ENCODE measurements at places on chromosomes 1 and 21.

DNA sequence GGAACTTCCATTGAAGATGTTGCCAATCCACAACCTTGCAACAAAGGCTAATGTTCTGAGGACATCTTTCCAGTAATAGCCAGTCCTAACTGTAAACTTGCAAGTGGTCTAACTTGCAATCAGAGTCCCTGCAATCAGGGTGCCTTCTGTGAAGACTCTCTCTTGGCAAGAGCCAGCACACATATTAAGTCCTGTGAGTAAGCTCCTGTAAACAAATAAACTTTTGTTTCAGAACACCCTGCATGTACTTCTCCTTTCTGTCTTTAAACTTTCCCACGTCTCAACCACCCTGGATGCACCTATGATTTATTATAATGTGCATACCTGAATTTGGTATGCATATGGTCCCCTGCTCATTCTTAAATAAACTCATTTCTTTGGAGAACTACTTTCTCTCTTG lies 9.1 kb downstream of the GBP7 start:
- no peak for DNase-seq

DNA sequence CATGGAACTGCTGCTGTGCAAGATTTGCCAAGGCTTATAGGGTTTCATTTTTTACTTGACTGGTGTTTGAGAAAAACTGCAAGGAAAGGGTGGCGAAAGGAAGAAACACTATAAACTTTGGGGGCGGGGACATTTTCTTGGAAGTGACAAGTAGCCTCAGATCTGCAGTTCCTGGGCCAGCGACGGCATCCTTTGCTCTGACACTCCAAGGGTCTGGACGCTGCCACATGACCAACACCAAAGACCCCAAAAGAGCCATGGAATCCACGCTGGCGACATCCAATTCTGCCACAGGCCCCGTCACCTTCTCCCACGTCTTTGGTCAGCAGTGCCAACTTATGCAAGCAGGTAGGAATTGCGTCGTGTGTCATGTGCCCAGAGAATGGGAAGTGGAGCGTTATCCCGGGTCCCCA lies 193.4 kb downstream of the PRDM2 start:
- DNase-seq = no peak

GRCh38 chr1:25106976-25107642 lies 125.2 kb downstream of the SYF2 start:
- DNase-seq = no peak

DNA sequence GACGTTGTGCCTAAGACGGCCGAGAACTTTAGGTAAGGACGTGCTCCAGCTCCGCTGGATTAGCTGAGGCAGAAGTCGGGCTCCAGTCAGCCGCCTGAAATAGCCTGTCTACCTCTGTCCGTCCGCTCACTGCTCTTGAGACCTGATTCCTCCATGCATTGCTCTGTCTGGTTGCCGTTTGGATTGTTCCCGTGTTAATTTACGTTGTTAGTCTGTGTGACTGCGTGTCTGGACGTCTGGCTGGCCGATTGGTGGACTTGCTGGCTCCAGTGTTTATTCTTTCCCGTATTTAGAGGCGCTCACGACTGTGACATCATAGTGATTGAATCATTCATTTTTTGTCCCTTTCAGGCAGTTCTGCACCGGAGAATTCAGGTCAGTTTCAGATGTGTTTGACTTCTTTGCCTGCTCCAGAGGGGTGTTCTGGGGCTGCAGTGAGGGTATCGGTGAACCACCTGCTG lies 684 bp downstream of the PPIH start:
- DNase-seq = no peak

GRCh38 chr1:244370060-244370637 lies 81.6 kb downstream of the ADSS2 start:
- DNase-seq = no peak

GRCh38 chr1:61313906-61314422 lies 231.6 kb downstream of the NFIA start:
- no peak for DNase-seq

GRCh38 chr1:210293171-210293607 lies 35.5 kb upstream of the HHAT start:
- DNase-seq = no peak

DNA sequence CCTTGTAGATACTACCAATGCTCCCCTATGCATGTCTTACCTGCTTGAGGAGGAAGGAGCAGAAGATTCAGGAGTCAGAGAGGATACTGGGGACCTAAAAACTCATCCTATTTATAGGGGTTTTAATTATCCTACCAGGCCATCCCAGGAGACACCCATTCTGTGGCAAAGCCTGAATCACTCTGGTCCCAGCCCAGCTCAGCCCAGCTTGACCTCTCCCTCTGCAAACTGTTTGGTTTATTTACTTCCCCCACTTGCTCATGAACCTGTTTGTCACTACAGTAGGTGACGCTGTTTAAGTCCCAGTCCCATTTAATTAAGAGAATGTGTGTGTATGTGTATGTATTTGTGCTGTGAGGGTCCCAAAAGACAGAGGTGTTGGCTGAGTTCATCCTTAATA lies at the start of gene RPTN:
Gene RPTN (minus strand): TSS at position 85 of the 400 bp plus-strand sequence. CDS start 1,339 bp downstream, outside the sequence.
- DNase-seq = no peak

DNA sequence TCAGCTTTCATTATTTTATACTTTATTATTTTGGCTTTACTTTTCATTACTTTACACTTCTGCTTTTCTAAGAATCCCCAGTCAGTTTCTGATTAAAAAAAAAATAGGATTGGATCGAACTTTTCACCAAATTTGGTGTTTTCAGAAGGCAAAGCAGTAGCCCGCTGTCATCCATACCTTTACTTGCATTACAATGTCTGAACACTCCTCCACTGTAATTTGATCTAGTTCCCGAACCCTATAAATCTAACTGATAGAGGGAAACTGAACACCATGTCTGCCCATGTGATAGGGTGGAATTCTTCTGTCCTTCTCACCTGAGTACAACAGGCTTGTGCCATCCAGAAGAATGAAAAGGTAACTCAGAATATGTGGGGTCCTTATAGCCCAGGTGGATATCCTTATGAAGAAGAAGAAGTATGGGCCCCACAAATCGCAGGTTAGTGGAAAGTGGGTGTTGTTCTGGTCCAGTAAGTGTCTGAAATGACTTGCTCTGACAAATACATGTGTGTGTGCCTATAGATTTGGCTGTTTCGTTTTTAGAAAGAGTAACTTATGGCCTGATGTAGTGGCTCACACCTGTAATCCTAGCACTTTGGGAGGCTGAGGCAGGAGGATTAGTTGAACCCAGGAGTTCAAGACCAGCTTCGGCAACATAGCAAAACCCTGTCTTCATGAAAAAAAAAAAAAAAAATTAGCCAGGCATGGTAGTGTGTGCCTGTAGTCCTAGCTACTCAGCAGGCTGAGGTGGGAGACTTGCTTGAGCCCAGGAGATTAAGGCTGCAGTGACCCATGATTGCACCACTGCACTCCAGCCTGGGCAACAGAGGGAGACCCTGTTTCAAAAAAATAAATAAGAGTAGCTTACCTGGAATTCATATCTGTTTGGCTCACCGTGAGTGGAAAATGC lies 26.6 kb upstream of the CDC14A start:
- no peak for DNase-seq

GRCh38 chr1:99872063-99872462 lies 21.9 kb downstream of the AGL start:
- DNase-seq = no peak

DNA sequence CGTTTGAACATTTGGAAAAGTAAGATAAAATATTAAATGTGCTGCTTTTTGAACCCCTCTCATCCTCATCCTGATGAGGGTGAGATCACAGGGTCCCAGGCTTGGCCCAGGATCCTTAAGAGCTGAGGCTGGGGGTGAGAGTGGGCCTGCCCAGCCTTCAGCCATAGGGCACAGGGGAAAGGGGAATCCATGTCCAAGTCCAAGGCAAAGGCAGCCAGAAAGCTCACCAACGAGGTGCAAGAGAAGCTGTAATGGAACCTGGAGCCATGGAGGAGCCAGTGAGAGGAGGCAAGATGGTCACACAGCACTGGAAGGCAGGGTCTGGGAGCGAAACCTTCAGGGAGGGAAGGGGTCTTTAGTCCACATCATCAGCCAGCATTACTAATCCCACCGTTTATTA lies 191.9 kb downstream of the RRAGC start:
- no peak for DNase-seq

DNA sequence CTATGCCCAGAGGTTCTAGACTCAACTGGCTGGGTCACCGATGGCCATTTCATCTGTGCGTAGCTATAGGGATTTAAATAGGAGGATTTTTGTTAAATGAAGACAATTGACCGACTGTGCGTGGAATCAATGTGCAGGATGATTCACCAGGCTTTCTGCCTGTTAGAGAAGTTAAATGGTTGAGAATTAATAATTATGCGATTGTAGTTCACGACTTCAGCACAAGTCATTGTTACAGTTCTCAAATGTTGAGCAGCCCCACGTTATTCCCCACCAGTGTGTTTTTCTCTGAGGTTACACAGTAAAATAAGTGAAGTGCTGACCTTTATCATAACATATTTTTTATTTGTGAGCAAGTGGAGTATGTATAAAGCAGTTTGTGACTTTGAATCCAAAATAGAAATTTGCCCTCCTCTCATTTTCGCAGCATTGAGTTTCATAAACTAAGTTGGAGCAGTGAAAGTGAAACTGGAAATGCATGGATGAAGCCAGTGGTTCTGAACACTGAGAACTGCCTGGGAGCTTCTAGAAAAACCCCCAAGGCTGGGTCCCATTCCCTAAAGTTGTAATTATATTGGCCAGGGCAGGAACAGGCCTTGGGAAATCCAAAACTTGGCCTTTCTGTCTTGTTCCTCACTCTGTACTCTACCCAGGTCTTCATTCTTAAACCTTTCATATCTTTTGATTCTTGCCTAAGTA lies 102.6 kb downstream of the GALNT2 start:
- no peak for DNase-seq

DNA sequence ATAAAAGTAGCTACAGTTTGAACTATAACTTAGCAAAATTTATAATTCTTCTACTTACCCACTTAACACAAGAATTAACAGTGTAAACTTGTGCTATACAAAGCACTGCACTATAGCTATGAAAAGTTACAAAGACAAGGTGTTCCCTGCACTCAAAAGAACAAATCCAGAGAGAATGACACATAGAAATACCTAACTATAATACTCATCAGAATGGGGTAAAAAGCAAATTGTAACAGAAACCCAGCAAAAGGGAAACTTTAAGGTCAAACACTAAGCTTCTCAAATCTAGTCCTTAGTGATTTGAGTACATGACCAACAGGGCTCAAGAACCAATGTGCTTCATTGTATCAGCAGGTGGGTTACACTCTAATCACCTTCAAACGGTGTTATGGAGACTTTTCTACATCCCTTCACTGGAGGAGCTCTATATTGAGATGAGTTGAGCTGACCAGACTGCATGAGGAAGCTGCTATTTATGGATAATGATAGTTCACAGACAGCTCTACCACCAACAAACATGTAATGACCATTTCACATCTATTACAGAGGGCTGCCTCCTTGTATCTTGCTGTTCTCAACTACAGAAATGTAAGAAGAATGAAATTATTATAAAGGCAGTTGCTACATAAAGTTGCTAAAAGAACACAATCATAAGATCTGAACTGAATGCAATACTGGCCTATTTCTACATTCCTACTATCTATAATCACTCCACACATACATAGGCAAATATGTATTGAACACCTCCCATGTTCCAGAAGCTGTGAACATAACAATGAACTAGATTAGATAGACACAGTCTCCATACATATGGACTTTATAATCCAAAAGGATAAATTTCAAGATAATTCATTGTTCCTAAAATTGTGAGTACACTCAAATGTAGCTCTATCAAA lies 47.6 kb downstream of the PIK3R3 start:
- DNase-seq = no peak

GRCh38 chr1:188427642-188428041 lies 1598.9 kb downstream of the PLA2G4A start:
- no peak for DNase-seq

DNA sequence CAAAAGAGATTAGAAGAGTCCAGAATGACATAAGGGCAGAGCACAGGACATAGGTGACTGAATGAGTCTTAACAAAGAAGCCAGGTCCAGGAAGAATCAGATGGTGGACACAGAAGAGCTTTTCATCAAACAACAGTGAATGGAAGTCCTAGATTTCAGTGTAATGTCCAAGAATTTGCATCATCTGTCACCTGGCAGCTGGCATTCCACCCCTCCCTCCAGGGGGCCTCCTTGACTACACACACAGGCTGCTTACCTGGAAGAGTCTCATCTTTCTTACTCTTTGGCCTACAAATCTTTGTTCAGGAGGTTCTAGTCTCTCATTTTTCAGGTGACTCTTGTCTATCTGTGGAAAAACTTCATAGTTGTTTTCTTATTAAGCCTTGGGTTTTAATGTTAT lies 36.2 kb downstream of the GORAB start:
- DNase-seq = no peak

GRCh38 chr1:227902641-227902990 lies 45.1 kb downstream of the WNT9A start:
- DNase-seq = no peak

GRCh38 chr1:64601207-64601606 lies 131.3 kb downstream of the CACHD1 start:
- DNase-seq = no peak

DNA sequence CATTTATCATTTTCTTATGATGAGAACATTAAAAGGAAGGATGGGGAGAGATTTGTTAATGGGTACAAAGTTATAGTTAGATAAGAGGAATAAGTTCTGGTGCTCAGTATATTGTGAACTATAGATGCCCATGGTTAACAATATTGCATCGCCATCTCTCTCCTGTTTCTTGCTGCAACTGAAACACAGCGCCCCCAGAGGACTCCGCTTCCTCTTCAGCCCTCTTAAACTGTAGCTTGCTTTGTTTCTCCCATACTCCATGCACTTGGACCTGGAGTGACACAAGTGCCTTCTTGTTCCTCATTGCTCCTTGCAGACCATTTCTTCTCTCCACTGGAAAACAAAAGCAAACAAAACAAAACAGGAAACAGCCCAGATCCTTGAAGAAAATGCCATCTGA lies 70.1 kb upstream of the NTPCR start:
- no peak for DNase-seq

DNA sequence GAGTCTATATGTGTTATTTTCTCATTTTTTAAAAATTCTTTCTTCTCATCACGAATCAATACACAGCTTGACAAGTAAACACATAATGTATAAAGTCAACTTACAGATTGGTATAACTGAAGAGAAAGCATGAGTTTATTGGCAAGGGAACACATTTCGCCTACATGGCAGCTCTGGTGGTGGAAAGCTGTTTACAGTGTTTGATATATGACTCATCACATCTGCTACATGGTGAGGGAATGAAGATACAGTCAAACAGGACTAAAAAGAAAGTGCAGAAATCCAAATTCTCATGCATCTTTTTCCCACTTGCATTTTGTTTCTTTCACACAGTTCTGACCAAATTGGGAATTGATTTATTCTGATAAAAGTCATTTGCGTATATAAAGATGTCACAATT lies 122.2 kb upstream of the ADGRL4 start:
- DNase-seq = no peak

DNA sequence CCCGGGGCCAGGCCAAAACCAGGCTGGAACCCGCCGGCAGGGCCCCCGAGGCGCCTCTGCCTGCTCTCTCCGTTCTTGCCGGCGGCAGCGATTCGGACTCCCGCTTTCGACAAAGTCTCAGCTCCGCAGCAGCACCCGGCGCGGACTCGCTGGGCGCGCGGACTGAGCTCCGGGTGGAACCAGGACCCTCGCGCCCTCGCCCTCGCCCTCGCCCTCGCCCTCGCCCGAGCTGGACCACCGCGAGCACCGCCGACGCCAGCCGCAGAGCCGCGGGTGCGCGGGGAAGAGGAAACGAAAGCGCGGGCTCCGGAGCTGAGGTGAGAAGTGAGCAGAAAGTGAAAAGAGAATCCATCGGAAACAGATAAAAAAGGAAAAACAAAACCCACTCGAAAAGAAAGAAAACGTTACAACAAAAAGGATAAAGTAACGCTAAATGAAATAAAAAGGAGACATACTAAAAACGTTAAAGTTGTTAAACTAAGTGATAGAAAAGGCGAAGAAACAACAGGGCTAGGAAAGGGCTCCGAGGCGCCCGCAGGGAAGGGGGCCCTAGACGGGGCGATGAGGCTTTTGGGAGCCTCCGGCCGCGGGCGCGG lies 64.9 kb downstream of the MEF2D start:
- DNase-seq = no peak

Data from activated T-helper 1 cell treated with Interleukin-2 at 50 U/mL for 16 hours (primary cell).